ENCODE measurements at places on chromosomes 1 and 21.
A peak's percentile ranks its signal among the peaks of the same experiment; 100 is the strongest.

GRCh38 chr21:44370027-44370735 is 16.8 kb downstream of the TRPM2 start:
- DNase-seq = peak; percentile 59

- no peak for DNase-seq
Observed at GRCh38 chr1:36572142-36572715, 89.5 kb upstream of the CSF3R start.

GRCh38 chr1:203173566-203173965 is 2.1 kb downstream of the MYBPH start:
- DNase-seq = no peak

DNA sequence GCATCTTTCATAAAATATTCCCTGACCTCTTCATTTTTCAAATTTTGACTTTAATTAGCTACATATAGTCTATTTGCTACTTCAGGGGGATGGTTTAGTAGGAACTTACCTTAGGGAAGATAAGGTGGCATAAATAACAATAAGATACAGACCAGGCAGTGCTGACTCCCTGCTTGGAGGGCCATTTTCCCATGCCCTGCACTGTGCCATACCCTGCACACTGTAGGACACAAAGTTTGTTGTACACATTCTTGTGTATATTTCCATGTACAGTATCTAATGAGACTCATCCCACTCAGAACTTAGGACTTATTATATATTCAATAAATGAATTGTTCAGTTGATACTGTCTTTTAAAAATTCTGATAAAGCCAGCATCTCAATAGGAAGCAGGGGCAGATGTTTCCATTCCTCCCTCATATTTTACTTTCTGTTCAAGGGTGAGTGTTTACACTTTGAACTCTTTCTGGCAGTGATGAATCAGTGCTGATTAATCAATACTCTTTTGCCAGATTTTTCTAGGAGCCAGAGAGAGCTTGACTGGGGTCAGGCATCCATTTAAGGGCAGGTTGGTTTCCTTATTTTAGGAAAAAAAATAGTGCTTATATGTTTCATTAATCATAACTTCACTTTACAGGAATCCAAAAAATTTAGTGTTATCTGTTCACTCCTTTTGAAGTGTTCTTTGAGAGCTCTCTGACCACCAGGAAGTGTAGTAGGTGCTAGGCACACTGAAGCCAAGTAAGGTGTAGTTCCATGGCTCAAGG is 30.6 kb downstream of the MPZL1 start:
- no peak for DNase-seq

DNA sequence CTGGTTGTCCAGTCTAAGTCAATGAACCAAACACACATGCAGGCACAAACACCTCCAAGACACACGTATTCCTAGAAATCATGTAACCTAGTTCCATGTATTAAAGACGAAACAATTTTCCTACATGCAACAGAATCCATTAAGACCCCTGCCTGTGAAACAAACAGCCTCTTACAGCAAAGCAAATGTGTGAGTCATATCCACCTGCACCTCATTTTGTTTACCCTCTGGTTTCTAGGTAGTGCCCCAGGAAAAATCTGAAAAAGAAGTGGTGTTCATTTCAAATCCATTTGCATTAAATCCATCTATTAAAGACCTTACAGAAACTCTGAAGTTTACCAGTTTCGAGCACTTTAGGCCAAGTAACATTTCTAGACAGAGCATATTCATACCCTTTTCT is 74.1 kb downstream of the VCAM1 start:
- no peak for DNase-seq

DNA sequence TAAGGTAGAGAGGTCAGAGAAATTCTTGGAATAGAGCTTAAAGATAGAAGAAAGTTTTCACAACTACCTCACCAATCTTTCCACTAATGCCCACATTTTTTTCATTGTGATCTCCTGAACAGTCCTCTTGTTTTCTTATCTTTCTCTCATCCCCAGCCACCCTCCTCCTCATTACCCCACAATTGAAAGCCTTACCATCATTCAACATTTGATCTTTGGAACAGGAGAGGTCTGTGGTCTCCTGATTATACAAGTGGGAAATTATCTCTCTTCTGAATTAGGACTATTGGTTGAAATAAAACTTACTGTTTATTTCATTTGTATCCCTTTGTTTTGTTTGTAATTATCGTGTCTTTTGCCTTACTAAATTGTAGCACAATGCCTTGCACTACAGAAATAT is 29.6 kb downstream of the DNAH14 start:
- no peak for DNase-seq

DNA sequence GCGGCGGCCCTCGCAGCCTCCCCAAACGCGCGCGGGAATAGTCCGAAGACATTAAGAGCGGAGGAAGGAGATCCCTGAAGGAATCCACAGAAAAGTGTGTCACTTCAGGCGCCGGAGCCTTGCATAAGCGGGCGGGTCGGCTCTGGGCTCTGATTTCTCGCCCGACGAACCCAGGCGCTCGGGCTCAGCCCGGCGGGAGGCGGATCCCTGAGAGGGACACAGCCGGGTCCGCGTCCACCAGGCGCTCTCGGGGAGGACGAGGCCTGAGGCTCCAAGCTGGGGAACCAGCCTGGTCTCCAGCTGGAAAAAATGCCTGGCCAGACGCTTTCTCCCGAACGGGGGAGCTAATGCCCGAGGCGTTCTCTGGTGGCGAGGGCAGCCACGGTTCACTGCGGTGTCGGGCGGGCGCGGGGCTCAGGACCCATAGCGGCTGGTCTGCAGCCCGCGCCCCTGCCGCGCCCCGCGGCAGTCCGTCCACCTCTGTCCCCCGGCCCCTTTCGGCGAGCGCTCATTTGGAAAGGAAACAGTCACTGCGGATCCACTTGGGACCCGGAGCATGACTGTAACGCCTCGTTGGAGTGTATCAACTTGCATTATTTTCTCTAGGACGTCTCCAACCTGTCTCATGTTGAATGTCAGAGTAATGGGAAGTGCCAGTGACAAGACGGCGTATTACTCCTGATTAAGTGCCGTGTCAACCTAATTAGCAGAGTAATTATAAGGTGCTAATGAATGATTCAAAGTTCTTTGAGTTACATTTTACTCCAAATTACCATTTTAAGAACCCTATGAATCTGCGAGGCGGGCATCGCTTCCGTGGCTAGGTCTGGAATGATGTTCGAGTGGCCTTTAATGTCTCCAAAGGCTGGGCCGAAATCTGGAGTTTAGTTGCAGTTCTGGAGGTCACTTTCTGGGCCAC is 1.6 kb upstream of the BARHL2 start:
- DNase-seq = no peak

DNA sequence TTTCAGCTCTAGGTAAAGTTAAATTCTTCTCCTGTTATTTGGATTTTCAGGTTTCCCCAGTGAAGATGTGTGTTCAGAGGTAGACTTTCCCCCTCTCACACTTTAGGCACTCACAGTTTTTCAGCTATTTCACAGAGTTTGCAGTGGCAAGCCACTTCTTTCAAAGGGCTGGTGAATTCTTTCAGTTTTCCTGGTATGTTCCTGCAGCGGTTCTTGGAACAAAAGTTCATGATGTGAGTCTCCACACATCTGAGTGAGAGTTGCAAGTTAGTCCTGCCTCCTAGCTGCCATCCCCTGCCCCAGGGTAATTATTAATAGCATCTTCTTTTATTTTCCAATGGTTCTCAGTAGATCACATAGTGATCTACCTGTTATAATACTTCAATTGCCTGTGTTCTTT is 27.3 kb upstream of the CD84 start:
- no peak for DNase-seq

DNA sequence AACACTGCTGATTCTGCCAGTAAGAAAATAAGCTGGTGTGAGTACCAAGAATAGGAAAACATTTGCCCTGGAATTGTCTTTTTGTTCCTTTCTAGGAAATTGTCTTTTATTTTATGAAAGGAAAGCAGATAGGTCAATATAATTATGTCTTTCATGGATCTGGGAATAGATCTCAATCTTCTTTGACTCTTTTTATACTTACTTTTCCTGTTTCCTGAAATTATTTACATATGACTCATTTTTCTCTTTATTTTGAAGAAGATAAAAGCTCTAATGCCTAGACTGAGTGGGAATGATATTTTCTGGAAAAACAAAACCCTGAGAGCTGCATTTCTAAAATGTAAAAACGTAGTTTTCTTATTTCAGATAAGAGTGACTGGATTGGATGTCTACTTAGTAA is 100.1 kb downstream of the MAN1A2 start:
- no peak for DNase-seq

GRCh38 chr1:15231714-15232201 is 15.3 kb upstream of the FHAD1 start:
- no peak for DNase-seq

DNA sequence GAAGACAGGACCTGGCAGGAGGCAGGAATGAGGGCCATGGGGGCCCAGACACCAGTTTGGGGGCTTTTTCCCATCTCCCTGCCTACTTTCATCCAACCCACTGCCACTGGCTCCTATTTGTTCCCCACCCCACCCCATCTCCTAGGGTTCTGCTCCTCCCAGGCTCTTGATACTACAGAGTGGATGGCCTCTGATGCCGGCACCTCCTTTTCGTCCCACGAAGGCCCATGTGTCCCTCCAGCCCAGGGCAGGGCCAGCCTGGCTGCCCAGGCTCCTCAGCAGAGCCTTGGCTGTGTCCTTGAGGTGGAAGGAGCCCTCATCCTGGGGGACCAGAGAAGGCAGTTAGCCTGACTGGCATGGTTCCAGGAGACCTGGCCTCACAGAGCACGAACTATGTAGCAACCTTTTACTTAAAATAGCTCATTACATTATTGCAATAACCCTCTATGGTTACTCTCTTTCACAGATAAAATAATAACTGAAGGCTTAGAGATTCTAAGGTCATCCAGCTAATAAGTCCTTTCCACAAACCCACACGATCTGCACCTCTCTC is 3.5 kb downstream of the POMGNT1 start:
- no peak for DNase-seq

DNA sequence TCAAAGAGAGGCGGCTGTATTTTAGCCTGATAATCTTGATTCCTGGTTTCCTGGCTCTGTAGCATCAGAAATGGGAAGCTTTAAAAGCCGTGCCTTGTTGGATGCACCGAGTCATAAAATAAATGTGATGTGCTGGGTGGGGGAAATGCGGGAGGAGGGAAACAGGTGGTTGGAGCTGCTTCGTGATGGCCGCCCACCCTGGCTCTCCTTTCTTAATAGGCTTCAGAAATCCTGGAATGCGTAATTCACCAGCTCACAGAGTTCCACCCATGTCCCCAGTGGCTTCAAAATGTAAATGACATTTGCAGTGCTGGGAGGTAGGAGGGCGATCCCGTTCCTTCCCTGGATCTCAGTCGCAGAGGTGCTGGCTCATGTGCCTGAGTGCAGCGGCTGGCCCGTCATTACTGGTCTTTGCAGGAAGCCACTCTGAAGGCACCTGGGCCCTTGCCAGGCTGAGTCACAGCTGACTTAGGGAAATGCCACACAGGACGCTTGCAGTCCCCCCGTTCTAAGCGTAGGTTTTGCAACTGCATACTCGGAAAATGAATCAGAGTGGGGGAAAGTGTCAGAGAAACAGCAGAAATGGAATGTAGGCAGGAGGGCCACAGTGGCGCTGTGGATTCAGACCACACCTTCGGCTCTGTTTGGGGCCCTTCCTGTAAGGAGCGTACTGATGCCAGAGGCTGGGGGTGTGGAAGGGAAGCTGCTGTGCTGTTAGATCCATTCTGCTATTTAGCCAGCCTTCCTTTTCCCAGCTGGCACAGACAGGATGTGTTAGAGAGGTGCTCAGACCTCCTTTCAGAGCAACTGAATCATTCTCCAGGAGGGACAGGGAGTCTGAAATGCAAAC is 37.6 kb downstream of the GALNT2 start:
- peak; percentile 99 for DNase-seq

GRCh38 chr1:3016641-3017439 is 4.4 kb upstream of the ACTRT2 start:
- DNase-seq = no peak

- no peak for DNase-seq
Observed at GRCh38 chr1:97869441-97869840, 51.4 kb downstream of the DPYD start.

DNA sequence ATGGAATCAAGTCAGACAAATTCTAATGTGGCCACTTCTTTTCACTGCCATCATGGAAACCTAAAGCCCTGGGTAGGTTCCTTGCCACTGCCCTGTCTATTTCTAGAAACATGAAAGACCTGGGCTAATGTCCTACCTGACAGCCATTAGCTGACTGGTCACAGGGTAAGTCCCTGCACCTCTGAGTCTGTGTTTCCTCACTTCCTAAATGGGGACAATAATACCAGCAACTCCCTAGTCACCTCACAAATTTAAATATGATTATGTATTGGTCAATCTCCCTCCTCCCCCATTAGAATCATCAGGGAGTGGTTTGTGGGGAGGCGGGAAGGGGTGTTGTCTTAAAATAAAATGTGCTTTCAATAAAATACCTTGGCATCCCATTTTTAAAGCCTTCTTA is 2.2 kb downstream of the CREG1 start:
- no peak for DNase-seq

DNA sequence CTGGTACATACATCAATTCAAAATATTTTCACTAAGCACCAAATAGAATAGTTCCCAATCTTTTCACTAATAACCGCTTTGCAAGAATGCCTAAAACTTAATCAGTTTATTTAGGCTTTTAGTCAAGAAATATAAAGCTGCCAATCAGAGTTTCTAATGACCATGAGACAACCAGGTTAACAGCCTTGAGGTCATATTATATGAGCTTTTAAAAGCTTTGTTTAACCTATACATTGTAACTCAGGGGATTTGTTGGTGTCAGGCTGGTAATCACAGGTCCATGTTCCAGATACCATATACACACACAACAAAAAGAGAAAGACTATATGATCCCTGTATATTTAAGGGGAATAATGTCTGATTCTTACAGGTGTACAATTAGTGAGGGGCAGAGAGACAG is 246.2 kb upstream of the ADGRL2 start:
- no peak for DNase-seq

DNA sequence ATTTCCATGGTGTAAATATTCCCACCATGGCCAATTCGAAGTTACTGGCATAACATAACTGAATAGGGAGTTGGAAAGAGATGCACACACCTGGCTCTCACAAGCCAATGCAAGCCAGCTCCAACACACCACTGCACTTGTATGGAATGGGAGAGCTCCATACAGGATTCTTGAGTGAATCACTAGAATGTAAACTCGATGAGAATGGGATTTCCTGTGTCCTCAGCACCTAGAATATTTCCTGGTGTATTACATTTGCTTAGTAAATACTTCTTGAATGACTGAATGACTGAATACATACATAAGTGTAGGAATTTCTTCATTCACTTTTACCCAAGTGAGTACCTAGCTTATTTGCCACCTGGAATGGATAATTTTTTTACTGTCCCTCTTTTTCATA is 16.2 kb upstream of the PPIE start:
- DNase-seq = no peak

GRCh38 chr1:39892601-39893595 is 8.8 kb downstream of the MYCL start:
- DNase-seq = peak; percentile 91

GRCh38 chr1:9689011-9689706 is 37.6 kb downstream of the PIK3CD start:
- no peak for DNase-seq

DNA sequence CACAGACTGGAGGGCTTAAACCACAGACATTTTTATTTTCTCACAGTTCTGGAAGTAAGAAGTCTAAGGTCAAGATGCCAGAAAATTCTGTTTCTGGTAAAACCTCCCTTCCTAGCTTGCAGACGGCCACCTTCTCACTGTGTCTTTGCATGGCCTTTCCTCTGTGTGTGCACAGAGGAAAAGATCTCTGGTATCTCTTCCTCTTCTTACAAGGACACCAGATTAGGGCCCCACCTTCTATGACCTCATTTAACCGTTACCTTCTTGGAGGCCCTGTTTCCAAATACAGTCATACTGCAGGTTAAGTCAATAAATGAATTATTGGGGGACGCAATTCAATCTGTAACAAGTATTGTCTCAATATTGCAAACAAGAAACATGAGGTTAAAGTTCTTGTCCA is 63.0 kb upstream of the PRDX6 start:
- DNase-seq = no peak

- no peak for DNase-seq
Observed at GRCh38 chr1:32339363-32339978, 3.4 kb upstream of the MARCKSL1 start.
